ENCODE measurements at places on chromosomes 12 and 14.

DNA sequence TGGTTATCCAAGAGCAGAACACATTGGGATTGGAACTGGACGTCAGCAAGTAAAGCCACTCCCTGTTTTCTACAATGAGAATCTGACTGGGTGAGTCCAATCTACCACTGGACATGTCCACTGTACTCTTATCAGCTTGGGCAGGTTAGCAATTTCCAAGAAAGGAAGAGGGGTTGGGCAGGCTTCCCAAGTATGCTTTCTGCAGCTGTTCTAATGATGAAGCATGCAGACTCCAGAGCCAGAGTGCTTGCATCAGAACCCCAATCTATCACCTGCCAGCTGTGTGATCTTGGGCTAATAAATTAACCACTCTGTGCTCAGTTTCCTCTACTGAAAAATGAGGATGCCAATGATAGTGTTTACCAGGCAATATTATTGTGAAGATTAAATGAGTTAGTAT is 92.0 kb downstream of the EMP1 start:
- no peak for DNase-seq

DNA sequence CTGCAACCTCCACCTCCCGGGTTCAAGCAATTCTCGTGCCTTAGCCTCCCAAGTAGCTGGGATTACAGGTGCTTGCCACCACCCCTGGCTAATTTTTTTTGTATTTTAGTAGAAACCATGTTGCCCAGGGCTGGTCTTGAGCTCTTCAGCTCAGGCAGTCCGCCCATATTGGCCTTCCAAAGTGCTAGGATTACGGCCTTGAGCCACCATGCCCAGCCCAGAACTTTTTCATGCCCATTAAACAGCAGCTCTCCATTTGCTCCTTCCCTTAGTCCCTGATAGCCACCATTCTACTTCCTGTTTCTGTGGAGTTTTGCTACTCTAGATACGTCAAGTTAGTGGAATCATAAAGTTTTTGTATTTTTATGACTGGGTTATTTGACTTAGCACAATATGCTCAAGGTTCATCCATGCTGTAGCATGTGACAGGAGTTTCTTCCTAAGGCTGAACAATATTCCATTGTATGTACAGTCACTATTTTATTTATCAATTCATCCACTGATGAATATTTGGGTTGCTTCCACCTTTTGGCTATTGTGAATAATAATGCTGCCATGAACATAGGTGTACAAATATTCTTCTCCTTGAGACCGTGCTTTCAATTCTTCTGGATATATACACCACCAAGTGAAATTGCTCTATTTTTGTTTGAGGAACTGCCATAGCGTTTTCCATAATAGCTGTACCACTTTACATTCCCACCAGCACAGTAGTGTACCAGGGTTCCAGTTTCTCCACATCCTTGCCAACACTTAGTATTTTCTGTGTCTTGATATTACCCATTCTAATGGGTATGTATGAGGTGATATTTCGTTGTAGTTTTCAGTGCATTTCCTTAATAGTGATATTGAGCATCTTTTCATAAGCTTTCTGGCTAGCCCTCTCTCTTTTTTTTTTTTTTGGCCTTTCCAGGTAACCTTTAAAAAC is 15.0 kb downstream of the ATF1 start:
- no peak for DNase-seq

- no peak for DNase-seq
Measured at GRCh38 chr12:23001487-23001886, 376.5 kb downstream of the ETNK1 start.

DNA sequence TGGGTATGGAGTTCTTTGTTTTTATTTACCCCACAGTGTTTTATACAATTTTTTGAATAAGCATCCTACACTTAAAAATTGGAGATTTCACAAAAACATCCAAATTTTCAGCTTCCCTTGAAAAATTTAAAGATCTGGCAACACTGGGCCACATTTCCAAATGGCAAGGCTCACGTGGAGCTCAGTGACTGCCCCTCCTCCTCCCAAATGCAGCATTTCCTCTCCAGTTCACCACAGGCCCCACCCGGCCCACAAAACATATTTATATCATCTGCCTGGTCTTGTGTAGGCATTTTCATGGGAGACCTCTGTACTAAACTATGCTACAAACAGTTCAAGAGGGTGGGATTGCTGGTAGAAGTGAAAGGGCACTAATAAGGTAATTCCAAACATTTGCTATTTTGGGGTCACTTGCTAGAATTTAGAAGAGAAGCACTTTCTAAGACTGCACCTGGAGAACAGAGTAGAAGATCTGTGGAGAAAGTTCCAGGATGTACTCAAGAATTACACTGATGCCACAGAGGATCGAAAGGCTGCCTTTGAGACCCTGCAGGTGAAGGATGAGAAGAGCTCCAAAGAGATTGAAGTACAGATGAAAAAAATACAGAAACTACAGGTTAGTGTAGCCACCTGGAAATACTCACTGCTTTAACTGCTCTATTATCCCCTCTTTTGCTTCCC is 7.3 kb downstream of the FKBP11 start:
- DNase-seq = peak; percentile 69

DNA sequence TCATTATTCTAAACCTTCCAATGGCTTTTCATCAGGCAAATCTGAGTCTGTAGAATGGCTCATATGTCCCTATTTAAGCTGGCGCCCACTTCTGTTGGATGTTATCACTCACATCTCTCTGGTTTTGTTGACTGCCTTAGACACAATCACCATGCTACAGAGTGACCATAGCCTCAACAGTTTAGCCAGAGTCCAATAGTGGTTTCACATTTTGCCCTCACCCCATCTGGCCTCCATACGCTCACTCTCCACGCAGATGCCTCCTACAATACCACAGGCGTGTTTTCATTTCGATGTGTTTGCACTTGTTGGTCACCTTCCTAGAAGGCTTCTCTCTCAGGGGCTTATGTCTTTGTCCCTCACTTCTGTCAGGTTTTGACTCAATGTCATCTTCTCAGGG is 3.4 kb downstream of the KLRB1 start:
- no peak for DNase-seq

GRCh38 chr12:119373001-119373400 is 38.5 kb downstream of the CCDC60 start:
- no peak for DNase-seq

GRCh38 chr14:95656634-95657033 is 29.6 kb upstream of the TCL1B start:
- DNase-seq = no peak

DNA sequence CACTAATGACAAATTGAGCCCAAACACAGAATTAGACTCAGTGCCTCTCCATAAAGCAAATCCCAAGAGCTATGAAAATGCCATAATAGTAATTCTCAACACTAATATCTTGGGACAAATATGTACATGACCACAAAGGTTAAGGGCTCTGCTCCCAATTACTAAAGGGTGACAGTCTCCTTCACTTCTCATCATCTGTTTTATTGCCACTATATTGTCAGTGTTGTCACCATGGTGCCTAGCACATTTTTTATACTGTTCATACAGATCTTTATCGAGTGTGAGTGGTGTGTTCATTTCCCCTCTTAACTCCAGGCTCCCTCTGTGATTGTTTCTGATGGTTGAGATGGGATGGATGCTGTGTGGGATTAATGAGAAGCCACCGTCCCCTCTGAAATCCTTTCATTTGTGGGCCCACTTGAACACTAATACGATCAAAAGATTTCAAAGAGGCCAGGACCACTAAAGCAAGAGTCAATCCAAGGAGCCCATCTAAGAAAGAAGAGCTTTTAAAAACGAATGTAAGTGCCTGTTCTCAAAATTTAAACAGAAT is 277.7 kb downstream of the GXYLT1 start:
- DNase-seq = no peak

GRCh38 chr14:25607192-25607591 is 557.2 kb upstream of the STXBP6 start:
- no peak for DNase-seq

DNA sequence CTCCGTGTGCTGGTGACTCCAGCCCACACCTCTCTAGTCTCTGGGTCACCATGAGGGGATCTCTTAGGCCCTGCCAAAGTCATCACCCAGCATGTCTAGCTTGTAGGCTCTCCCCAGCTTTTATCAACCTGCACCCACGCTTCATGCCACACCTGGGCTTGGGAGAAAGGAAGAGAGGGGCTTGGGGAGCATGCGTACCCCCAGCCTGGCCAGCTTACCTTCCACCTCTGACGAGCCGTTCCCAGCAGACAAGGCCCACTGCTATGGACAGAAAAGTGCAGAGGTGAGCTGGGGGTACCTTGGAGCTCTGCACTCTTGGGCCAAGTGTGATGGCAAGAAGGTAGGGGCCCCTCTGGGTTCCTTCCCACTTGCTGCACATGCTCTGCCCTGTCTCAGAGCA is 1.7 kb downstream of the PGF start:
- no peak for DNase-seq

DNA sequence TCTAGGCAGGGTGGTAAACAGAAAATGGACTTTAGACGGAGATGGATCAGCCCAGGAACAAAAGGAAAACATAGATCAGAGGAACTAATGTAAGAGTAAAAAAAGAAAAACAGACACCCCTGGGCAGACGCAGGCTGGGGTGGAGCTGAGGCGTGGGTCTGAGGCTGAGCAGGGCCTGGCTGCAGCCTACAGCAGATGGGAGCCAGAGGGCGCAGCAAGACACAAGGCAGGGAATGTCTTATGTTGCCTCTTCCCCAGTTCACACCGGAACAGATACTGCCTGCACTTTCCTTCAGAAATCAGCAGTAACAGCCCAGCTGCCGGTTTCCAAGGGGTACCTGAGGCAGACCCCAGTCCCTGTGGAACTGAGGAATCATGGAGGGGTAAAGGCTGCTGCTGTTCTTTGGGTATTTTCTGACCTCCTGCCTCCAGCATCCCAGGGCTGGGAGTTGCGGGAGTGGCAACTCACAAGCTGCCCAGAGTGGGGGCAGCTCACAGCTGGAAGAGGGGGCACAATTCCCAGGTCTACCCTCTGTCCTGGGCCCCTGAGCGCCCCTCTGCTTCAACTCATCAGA is 9.8 kb downstream of the ZNF605 start:
- DNase-seq = no peak

DNA sequence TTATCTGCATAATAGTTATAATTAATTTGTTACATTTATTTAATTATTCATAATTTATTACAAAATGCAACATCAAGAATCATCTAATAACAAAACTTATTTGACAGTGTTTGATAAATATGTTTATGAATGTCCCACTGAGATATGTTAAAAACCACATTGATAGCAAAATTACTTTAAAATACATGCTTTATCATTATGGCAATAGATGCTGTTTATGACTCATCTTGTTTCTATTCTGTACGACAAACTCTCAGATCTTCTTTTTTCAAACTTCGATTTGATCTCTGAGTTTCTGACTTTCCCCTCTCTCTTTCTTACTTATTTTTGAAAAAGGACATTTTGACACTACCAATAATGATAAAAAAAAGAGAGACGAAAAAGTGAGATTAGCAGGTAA is 56.8 kb upstream of the LRRK2 start:
- DNase-seq = no peak

DNA sequence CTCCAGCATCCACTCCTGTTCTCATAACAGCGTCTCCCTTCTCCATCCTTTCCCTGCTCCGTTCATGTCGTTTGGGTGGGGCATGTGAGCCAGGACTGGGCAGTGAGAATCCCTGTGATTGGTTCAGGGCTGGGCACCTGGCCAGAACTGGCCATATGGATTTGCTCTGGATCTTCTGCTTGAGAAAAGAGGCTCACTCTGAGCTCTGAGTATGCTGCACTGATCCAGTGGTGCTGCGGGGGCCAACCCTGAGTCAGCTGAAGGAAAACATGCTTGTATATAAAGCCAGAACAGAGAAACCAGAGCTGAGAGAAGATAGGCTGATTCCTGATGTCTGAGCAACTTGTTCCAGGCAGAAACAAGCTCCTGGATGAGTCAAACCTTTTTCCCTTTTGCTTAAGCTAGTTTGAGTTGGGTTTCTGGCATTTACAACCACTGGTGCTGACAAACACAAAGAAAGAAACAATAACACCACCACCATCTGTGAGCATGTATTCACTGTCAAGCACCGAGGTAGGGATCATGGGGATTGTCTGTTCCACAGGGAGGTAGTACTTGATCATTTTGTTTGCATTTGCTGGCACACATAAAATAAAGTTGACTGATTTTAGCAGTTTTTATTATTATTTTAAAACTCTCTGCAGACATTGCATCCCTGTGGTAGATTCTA is 14.0 kb upstream of the HPD start:
- DNase-seq = no peak

- no peak for DNase-seq
Measured at GRCh38 chr14:24887623-24888304, 162.2 kb downstream of the STXBP6 start.

- DNase-seq = no peak
Measured at GRCh38 chr12:49550693-49551252, 11.9 kb downstream of the KCNH3 start.

DNA sequence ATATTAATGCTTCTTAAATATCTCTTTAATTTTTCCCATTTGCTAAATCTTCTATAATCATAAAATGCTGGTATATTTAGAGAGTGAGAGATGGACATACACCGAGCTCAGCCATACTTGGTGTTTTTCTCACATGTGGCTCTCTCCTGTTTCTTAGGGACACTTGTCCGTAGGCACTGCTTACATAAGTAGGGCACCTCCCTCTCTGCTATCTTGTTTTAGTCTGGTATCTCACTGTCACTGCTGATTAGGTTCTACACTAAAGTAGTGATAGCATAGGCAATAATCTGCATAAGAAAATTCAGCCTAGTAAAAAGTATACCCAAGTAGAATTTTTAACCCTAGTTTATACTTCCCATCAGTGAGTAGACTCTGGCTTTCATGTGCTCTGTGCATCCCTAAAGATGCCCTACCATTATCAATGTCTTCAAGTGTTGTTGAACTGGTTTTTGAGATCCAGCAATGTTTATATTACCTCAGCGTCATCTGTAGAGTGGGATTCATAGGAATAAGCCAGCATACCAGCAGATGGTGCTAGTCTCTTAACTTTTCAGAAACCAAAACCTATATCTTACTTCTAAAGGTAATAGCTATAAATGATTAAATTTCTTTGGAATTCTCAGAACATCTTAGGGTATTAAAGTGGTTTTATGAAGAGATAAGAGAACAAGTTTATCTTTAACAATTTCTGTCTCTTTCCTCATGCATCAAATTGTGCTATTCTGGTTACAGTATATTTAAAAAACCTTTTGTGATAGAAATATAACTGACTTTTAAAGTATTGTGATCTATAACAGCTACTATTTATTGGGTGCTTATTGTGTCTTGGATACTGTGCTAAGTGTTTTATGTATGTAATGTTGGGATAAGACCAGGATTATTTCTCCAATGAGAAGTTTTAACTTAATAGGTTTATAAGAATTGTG is 32.9 kb downstream of the ARID2 start:
- DNase-seq = peak; percentile 59

DNA sequence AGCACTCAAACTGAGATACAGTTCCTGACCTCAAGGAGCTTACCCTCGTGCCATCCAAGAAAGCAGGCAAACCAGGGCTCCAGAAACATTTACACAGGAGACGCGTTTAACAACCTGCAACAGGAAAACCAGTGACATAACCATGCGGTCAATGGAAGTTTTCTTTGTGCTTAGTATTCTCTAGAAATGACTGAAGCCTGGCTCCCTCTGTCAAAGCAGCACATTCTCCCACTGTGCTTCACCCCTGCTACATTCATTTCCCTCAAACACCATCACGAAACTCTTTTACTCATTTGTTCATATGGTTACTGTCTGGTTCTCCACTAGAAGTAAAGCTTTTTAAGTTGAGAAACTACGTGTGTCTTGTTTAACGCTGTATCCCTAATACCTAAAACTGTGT is 161.3 kb upstream of the CCND2 start:
- DNase-seq = no peak

- DNase-seq = no peak
Measured at GRCh38 chr12:106214571-106214970, 33.2 kb downstream of the CKAP4 start.

GRCh38 chr12:55930771-55931316 is at the start of gene DGKA:
TSS of gene DGKA (plus strand) at chr12:55931162. CDS start at chr12:55936504, 5,342 bp downstream.
- DNase-seq = peak; percentile 88

GRCh38 chr14:95510804-95511203 is 5.6 kb downstream of the SYNE3 start:
- no peak for DNase-seq
